ENCODE measurements at places on chromosomes 11 and 22. TPM values are rescaled to one million over a fixed set of nuclear protein-coding genes. Genes with fewer than 3 reads are reported as not detected.

- no peak overlapping the region for H3K4me3 ChIP-seq
- no peak overlapping the region for H3K27ac ChIP-seq
- H3K4me1 ChIP-seq, result no peaks in the 10 kb centered on the region
- no peaks in the 10 kb centered on the region for H3K36me3 ChIP-seq
Observed at GRCh38 chr11:36056160-36056751, 112.4 kb downstream of the LDLRAD3 start.

The SPDYC gene
- total RNA-seq, result 0.68 TPM

DNA sequence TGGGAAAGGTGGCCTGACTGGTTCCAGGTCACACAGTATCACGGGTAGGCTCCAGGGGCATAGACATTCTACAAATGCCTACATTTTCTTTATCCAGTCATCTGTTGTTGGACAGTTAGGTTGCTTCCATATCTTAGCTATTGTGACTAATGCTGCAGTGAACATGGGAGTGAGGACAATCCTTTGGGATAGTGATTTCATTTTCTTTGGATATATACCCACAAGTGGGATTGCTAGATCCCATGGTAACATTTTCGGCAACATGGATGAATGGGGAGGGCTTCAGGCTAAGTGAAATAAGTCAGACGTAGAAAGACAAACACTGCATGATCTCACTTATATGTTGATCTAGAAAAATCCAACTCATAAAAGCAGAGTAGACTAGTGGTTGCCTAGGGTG, 744.3 kb downstream of the NTM start:
- H3K27me3 ChIP-seq, result peaks cover 25% of the 10 kb centered on the region
- H3K4me1 ChIP-seq, result peaks cover 2% of the 10 kb centered on the region
- H3K4me3 ChIP-seq, result no peak overlapping the region
- H3K27ac ChIP-seq, result no peak overlapping the region
- no peak for DNase-seq

GRCh38 chr22:24162436-24162835, 18.9 kb upstream of the SUSD2 start:
- no peak overlapping the region for H3K4me3 ChIP-seq
- peaks cover 2% of the 10 kb centered on the region for H3K36me3 ChIP-seq
- H3K27ac ChIP-seq, result peak overlapping the region; percentile 92
- H3K27me3 ChIP-seq, result no peaks in the 10 kb centered on the region
- no peak for DNase-seq

DNA sequence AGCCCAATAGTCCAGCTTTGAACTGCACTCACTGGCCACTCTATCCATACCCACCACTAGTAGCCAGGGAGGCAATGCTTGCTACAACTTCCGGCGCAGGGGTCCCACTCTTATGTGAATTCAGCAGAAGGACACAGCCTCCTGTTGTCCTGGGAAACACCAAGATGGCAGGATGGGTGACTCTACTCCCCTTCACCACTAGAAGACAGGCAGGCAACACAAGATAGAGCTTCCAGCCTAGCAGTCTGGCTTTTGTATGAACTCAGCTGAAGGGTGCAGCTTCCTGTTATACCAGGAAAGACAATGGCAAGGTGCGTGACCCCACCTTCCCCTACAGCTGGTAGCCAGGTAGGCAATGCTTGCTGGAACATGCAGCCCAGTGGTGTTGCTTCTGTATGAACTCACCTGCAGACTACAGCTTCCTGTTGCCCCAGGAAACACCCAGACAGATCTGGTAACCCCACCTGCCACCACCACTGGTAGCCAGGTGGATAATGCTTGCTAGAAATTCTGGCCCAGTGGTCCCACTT, 205.2 kb upstream of the KIRREL3 start:
- DNase-seq, result no peak
- no peaks in the 10 kb centered on the region for H3K36me3 ChIP-seq
- no peaks in the 10 kb centered on the region for H3K27me3 ChIP-seq
- H3K4me1 ChIP-seq, result peaks cover 2% of the 10 kb centered on the region

DNA sequence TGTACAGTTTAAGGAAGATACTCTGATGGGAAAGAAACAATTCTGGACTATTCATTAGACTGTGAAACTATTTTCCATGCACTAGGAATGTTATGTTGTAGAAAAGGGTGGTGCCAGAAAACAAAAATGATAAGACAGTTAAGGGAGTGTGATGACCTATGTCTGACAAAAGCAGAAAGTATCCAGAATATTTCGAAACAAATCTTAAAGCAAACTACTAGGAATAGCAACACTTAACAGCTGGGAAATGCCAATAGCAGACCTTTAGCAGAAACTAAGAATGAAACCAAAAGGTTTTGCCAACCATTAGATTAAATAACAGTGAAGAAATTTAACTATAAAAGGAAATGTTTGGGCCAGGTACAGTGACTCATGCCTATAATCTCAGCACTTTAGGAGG, 3.3 kb upstream of the ARHGAP20 start:
- H3K36me3 ChIP-seq, result peaks cover 2% of the 10 kb centered on the region
- no peak overlapping the region for H3K4me3 ChIP-seq
- H3K27me3 ChIP-seq, result peaks cover 34% of the 10 kb centered on the region
- peaks cover 10% of the 10 kb centered on the region for H3K4me1 ChIP-seq
- DNase-seq, result no peak
- no peak overlapping the region for H3K27ac ChIP-seq

The KMT5B gene
- 30.5 TPM for total RNA-seq

GRCh38 chr11:118448294-118448693, 12.0 kb downstream of the KMT2A start:
- no peak overlapping the region for H3K4me3 ChIP-seq
- DNase-seq, result no peak
- no peaks in the 10 kb centered on the region for H3K27me3 ChIP-seq
- no peak overlapping the region for H3K27ac ChIP-seq
- H3K36me3 ChIP-seq, result peaks cover 10% of the 10 kb centered on the region

DNA sequence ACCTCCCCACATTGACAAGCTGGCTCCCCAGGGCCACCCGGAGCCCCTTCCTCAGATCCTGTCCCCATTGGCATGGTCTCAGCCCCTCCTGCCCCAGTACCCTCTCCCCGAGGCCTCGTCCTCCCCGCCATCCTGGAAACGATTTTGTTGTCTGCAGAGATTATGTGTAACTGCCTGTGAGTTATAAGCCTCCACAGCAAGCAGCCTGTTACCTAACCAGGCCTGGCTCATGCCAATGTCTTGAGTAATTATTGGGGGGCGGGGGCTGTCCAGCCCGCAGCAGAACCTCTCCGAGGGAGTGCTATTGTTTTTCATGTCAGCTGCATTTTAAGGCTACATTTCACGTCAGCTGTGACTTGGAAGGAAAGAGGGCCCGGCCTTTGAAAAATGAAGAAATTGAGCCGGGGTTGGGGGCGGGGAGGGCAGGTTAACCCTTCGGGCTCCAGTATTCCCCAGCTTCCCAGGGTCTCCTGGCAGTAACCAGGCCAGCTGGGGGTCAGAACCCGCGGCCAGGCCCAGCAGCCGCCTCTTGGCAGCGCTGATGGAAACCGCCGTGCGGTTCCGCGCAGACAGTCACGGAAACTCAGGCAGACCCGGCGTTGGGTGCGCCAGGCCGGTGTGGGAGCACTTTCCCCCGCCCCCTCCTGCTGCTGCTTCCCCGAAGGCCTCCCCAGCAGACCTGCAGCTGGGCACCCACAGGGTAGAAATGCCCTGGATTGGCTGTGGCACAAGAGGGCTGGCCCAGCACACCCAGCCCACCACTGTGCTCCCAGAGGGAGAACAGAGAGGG, 59.5 kb downstream of the CDKN1C start:
- no peaks in the 10 kb centered on the region for H3K27me3 ChIP-seq
- H3K36me3 ChIP-seq, result peaks cover 6% of the 10 kb centered on the region
- DNase-seq, result no peak
- H3K4me1 ChIP-seq, result no peaks in the 10 kb centered on the region
- no peak overlapping the region for H3K27ac ChIP-seq

DNA sequence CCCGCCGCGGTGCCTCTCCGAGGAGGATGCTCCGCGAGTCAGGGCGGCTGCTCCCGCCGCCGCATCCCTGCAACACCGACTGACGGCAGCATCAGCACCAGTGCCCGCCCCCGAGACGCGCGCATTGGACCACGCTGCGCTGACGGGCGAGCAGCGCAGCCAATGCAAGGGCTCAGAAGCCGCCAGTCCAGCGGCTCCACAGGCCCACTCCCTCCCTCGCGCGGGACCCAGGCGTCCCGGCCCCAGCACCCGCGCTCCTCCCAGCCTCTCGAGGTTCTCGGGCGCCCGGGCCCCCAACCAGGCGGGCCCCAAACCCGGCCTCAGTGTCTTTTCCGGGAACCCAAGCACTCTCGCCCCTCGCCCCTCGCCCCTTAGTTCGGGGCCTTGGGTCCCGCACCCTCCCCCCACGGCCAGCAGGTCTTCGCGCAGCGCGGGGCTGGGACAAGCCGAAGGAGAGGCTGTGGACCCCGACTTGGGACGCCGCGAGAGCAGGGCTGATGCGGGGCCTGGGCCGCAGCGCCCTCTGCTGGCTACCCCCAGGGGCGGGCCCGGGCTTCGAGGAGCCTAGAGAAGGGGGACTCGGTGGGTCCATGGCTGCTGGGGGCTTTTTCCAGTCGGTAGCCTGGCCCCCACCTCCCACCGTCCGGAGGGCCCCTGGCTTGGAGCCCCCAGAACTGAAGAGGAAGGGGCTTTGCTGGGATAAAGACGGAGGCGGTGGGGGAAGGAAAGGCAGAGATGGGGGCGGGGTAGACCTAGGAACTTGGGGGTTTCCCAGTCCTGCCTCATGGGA, at the start of gene NRXN2:
NRXN2 (minus strand) TSS at position 81 of the 790 bp plus-strand sequence. CDS start 9,498 bp downstream, outside the sequence.
- H3K27ac ChIP-seq, result no peak within 1 kb of the TSS
- peaks cover 27% of the 10 kb centered on the region for H3K27me3 ChIP-seq
- peak; percentile 77 for DNase-seq
- peak within 1 kb of the TSS; percentile 76 for H3K4me3 ChIP-seq

GRCh38 chr11:45847911-45848316, 639 bp downstream of the CRY2 start:
- H3K36me3 ChIP-seq, result no peaks in the 10 kb centered on the region
- DNase-seq, result no peak
- H3K4me3 ChIP-seq, result peak overlapping the region; percentile 83
- H3K27ac ChIP-seq, result peak overlapping the region; percentile 94
- peaks cover under 1% of the 10 kb centered on the region for H3K27me3 ChIP-seq

The MYRF gene
- total RNA-seq, result 0.47 TPM

DNA sequence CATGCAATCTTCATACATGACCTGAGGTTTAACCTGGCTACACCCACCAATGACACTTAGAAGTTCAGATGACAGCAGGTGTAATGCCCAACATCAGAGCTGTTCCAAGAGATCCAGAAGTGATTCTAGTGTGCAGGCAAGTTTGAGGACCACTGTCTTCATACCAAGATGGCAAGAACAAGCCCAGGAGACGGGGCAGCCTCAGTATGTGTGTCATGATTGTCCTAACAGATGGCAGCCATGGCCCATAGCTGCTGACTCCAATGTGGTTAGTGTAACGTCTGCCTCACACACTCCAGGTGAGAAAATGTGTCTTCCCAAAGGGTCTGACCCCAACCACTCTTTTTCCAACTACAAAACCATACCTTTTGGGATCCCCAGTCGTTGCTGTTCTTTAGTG, 97.3 kb downstream of the ETS1 start:
- no peak for DNase-seq
- peak overlapping the region; percentile 76 for H3K4me3 ChIP-seq
- peaks cover 22% of the 10 kb centered on the region for H3K36me3 ChIP-seq
- peaks cover 78% of the 10 kb centered on the region for H3K4me1 ChIP-seq
- H3K27me3 ChIP-seq, result no peaks in the 10 kb centered on the region

DNA sequence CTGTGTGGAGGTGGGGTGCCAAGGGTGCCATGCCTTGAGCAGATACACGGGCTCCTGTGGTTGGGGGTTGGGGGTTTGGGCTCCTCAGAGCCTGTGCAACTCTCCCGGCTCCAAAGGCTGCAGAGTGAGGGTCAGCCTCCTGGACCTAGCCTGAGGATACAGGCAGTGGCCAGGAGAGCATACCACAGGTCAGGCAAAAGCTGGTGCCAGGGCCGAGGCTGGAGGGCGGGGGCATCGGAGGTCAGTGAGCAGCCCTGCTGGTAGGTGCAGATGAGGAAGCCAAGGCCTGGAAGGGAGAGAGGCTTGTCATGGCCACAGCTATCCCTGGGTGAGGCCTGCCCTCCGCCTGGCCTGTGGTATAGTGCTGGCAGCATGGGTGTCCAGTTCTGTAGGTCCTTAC, 25.6 kb upstream of the DGCR8 start:
- H3K36me3 ChIP-seq, result no peaks in the 10 kb centered on the region
- no peak overlapping the region for H3K4me3 ChIP-seq
- H3K27ac ChIP-seq, result no peak overlapping the region
- no peaks in the 10 kb centered on the region for H3K27me3 ChIP-seq

The MMP3 gene
- total RNA-seq, result not detected

GRCh38 chr11:304915-305843, 2.4 kb upstream of the IFITM2 start:
- no peak overlapping the region for H3K4me3 ChIP-seq
- peaks cover 32% of the 10 kb centered on the region for H3K4me1 ChIP-seq
- H3K27ac ChIP-seq, result peak overlapping the region; percentile 97
- no peaks in the 10 kb centered on the region for H3K27me3 ChIP-seq
- DNase-seq, result no peak

The GVQW3 gene
- 1.7 TPM for total RNA-seq

DNA sequence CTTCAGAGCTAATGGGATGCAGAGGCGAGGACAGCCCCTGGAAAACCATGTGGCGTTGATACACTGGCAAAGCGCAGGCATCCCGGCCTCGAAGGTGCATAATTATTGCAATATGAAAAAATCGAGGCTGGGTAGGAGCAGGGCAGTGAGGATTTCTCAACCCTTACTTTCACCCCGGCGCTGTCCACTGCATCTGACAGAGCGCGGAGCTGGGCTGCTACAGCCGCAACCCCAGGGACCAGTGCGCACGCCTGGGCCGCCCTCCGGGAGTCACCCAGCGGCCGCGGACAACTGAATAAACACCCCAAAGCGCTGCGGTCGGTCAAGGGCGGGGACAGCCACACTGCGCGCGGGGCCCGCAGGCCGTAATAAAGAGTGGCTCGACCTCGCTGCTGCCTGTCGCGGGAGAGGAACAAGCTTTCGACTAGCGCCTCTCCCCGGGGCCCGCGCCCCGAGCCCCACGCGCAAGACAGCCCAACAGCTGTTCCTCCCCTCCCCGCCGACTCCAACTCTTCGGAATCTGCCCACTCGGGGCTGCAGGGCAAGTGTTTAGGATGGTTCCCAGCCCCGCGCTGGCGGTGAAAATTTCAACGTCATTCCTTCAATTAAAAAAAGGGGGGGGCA, 3.6 kb upstream of the WT1 start:
- no peak for DNase-seq
- no peak overlapping the region for H3K4me3 ChIP-seq
- H3K27me3 ChIP-seq, result peaks cover 80% of the 10 kb centered on the region
- H3K27ac ChIP-seq, result no peak overlapping the region
- H3K36me3 ChIP-seq, result peaks cover 8% of the 10 kb centered on the region
- H3K4me1 ChIP-seq, result peaks cover 18% of the 10 kb centered on the region

- H3K27me3 ChIP-seq, result no peaks in the 10 kb centered on the region
- no peak for DNase-seq
- H3K36me3 ChIP-seq, result no peaks in the 10 kb centered on the region
- H3K4me1 ChIP-seq, result no peaks in the 10 kb centered on the region
Observed at GRCh38 chr11:100316952-100317351, 370.1 kb upstream of the ARHGAP42 start.

DNA sequence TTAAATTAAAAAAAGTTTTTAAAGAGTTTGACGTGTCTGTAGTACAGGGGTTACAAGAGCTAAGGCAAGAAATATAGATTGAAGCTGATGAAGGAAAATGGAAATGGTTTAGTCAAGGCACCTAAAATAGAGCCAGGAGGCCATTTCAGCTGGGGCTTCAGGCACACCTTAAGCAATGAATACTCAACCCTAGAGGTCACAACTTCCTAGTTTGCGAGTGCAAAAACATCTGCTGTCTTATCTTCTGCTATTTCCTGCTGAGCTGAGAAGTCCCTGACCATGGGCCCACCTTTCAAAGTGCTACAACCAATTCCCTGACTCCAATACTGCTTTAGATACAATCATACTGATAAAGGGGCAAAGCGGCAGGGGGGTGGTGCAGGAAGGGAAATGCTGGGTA, 87.4 kb downstream of the DLG2 start:
- H3K36me3 ChIP-seq, result no peaks in the 10 kb centered on the region
- H3K27ac ChIP-seq, result no peak overlapping the region
- no peak overlapping the region for H3K4me3 ChIP-seq
- no peaks in the 10 kb centered on the region for H3K4me1 ChIP-seq
- DNase-seq, result no peak

The CNGA4 gene
- total RNA-seq, result 0.15 TPM

Data from T-helper 17 cell (primary cell).